ENCODE measurements at places on chromosomes 7 and 10.

GRCh38 chr7:99331002-99331401 lies 5.3 kb downstream of the ARPC1A start:
- no peak for DNase-seq

GRCh38 chr10:63718421-63718820 lies 197.2 kb downstream of the REEP3 start:
- DNase-seq: no peak

GRCh38 chr7:136229790-136230189 lies 252.6 kb upstream of the MTPN start:
- no peak for DNase-seq

- DNase-seq: no peak
Observed at GRCh38 chr10:19918794-19919193, 102.6 kb downstream of the PLXDC2 start.

- DNase-seq: no peak
Observed at GRCh38 chr7:28520074-28521015, 108.0 kb downstream of the CREB5 start.

DNA sequence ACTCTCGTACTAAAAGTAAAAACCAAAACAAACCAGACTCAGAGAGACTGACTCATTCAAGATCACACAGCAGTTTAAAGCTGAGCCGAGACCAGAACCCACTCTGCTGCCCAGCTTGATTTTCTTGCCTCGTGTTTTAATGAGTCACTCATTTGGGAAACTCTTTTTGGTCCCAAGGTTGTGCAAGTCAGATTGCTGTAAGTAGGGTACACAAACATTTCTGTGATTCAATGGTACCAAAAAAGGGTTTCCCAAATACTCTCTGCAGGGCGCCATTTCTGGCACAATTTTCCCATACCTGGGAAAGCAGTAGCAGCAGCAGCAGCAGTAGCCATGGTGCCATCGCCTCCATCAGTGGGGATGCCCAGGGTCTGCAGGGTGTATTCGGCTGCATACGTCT lies 69.9 kb downstream of the ASAH2B start:
- no peak for DNase-seq

- DNase-seq: no peak
Observed at GRCh38 chr7:24740871-24741270, 16.4 kb downstream of the GSDME start.

DNA sequence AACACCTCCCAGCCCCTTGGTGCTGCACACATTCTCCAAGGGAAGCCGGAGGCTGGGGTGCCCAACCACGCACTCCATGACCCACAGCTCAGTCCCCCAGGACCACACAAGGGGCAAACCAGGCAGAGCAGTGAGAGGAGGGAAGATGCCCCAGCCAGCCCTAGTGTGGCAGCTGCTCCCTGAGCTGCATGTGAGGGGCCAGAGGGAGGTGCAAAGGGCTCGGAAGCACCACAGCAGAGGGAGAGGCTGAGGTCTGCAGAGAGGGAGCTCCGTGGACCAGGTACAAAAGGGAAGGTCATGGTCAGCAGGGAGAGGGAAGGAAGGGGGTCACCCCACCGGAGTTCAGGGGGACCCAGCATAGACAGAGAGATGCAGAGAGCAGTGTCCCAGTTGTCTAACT lies 1.5 kb upstream of the CALML5 start:
- DNase-seq: no peak

- DNase-seq: no peak
Observed at GRCh38 chr10:121983852-121984251, 5.1 kb upstream of the TACC2 start.

GRCh38 chr10:129501652-129502436 lies 34.8 kb downstream of the MGMT start:
- DNase-seq: no peak

- no peak for DNase-seq
Observed at GRCh38 chr7:148782757-148783456, 84.2 kb downstream of the CUL1 start.

- no peak for DNase-seq
Observed at GRCh38 chr7:135917721-135918120, 59.4 kb downstream of the MTPN start.

- DNase-seq: no peak
Observed at GRCh38 chr7:90244565-90244908, 437 bp upstream of the CFAP69 start.

- DNase-seq: no peak
Observed at GRCh38 chr10:125300937-125301336, 140.6 kb upstream of the CTBP2 start.

DNA sequence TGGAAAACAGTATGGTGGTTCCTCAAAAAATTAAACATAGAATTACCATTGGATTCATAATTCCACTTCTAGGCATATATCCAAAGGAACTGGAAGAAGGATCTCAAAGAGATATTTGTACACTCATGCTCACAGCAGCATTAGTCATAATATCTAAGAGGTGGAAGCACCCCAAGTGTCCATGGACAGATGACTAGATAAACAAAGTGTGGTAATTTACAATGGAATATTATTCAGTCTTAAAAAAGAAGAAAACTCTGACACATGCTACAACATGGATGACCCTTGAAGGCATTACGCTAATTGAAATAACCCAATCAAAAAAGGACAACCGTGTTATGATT lies 594.2 kb downstream of the KCNMA1 start:
- DNase-seq: no peak

DNA sequence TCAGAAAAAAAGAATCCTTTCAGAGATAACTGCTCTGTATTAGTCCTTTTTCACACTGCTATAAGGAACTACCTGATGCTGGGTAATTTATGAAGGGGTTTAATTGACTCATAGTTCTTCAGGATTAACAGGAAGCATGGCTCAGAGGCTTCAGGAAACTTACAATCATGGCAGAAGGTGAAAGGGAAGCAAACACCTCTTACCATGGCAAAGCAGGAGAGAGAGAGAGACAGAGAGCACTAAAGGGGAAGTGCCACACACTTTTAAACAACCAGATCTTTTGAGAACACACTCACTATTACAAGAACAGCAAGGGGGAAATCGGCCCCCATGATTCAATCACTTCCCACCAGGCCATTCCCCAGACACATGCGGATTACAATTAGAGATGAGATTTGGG lies 114.2 kb downstream of the TES start:
- DNase-seq: no peak

- DNase-seq: no peak
Observed at GRCh38 chr10:105247831-105248499, 606.9 kb downstream of the SORCS3 start.

DNA sequence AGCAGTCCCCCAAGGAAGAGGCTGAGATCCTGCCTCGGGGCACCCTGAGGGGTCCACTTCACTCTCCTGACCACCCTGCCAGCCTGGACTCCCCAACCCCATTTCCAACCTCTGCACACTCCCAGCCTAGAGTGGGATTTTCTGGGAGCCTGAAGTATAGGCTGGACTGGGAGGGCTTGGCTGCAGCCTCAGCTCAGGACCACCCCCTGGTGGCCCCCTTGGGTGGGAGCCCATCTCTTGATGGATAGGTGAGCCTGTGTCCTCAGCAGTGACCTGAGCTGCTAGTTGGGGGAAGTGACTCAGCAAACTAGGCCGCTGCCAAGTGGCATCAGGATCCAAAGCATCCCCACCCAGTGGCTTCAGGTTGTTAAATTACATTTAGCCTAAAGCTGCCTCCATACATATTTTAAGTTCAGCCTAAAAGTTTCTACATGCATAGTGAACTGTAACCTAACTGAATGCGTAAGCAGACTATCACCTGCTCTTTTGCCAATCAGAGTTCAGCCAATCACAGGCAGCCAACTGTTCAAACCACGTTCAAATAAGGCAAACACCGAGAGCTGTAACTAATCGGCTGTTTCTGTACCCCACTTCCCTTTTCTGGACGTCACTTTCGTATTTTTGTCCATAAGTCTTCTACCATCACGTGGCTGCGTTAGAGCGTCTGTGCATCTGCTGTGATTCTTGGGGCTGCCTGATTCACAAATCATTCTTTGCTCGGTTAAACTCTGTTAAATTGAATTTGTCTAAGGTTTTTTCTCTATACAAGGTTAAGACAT lies 144.0 kb downstream of the PLPP4 start:
- no peak for DNase-seq

DNA sequence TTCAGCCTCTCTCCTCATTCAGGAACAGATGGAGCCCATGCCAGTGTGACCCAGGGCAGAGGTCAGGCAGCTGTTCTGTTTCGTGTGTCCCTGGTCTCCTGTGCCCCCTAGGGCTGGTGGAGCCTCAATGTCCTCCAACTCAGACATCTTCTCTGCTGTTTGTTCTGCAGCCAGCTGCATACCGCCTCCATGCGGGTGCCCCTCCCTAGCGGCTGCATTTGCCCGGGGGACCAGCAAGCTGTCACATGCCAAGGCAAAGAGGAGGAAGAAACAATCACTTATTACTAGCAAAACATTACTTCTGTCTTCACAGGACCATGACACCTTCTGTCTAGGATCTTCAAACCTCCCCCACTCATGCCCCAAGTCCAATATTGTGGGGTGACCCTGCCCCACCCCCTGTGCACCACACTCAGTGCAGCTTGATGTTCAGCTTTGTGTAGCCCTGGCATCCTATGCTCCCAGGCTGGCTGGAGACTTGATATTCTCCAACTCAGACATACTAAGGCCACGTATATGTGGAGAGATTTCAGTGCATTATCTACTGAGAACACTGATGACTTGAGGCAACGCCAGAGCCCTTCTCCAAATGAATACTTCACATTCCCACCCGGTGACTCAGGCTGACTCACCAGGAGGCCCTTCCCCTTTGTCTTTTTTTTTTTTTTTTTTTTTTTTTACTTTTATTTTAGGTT lies 188.9 kb downstream of the SKIDA1 start:
- DNase-seq: no peak

GRCh38 chr7:155785536-155785935 lies 26.7 kb downstream of the SHH start:
- no peak for DNase-seq
